ENCODE measurements at places on chromosomes 7 and 10.
A peak's percentile ranks its signal among the peaks of the same experiment; 100 is the strongest.

- no peak for DNase-seq
These were observed 55.5 kb downstream of the PAX2 start for GRCh38 chr10:100800931-100801330.

DNA sequence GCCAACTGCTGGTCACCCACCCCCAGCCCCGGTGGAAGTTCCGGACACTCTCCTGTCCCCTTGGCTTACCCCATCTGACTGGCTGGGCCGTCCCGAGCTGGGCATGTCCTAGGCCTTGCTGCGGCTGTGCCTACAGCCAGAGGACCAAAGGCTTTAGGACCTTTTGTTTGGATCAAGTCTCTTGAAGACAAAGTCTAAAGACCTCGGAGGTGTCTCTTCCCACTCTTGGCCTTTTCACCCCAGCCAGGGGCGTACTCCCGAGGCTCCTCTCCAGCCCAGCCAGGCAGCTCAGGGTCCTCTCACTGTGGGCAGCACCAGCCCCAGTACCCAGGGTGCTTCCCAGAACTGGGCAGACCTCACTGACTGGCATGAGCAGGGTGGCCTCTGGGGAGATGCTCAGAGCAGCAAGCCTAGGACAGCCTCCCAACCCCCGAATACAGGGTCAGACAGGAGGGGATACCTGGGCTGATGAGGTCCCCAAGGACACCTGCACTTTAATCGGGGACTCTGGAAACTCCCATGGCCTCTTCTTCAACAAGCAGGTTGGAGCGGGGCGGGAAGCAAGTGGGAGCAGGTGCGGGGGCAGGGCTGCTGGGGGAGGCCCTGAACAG lies 2.7 kb upstream of the PWWP2B start:
- DNase-seq: no peak

- no peak for DNase-seq
These were observed 274.0 kb upstream of the GALNT17 start for GRCh38 chr7:70857793-70858545.

GRCh38 chr7:155680864-155681263 lies 36.4 kb downstream of the RBM33 start:
- no peak for DNase-seq

DNA sequence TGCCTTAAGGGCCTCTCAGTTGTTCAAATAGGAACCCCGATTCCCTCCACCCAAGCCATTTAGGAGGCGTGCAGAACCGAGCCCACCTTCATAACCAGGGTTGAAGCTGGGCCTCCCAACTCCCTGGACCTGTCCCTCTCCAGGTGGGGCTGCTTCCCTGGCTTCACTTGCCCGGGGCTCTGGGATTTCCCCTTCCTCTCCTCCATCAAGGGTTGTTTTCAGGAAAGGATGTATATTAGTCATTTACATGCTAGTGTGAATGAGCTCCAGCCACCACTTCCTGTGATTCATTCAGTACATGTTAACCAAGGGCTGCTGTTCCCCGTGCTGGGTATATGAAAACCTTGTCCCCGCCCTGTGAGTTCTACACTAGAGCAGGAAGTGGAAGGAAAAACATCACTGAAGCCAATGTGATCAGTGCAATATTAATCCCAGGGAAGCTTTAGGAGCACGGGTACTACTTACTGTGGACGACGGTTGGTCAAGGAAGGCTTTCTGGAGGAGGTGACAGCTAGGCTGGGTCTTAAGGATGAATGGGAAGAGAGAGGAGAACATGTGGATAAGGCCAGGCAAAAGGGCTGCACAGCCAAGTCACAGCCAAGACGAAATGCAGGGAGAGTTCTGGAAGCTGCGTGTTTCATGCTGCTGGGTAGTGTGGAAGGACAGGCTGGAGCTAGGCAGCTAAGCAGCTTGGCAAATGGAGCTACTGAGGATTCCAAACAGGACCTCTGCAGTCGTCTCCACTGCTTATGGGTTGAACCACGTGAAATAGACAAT lies 150.1 kb upstream of the SHH start:
- DNase-seq: peak; percentile 88

DNA sequence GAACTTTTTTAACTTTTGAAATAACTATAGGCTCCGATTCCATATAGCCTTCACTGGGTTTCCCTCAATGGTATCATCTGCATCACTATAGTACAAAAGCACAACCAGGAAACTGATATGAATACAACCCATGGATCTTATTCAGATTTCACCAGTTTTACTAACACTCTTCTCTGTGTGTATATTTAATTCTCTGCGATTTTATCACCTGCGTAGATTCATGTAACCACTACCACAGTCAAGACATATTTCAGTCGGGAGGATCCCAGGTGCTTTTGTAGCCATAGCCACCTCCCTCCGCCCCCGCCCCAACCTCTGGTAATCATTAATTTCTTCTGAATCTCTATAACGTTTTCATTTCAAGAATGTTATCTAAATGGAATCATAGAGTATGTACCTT lies 82.8 kb upstream of the C7orf33 start:
- DNase-seq: peak; percentile 50

DNA sequence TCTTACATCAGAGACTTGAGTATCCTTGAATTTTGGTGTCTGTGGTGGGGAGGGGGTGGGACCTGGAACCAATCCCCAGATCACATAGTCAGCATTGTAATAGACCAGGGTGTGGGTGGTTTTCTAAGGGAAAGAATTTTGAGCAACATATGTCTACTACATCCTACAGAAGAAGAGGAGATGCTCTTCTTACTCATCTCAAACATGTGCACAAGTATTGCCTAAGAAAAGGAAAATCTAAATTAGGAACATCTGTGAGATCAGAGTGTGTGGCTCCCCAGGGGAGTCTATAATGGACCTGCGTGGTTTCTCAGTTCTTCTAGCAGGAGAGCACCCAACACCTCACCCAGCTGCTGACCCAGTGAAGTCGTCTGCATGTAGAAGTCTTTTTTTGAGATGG lies 148.8 kb downstream of the CCDC3 start:
- DNase-seq: no peak

DNA sequence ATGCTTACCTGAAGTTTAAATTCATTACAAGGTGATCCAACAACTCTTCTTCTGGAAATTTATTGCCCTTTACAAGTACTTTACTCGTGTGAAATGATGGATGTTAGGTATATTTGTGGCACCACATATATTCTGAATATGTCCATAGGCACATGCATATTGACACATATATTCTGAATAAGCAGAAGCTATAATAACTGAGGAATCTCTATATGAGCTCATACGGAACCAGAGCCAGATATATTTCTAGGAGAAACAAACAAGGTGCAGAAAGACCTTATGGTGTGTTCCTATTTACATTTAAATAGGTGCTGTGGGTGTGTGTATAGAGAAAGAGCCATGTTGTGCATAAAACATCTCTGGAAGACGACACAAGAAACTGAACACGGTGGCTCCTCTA lies 456.1 kb upstream of the NPVF start:
- DNase-seq: no peak

DNA sequence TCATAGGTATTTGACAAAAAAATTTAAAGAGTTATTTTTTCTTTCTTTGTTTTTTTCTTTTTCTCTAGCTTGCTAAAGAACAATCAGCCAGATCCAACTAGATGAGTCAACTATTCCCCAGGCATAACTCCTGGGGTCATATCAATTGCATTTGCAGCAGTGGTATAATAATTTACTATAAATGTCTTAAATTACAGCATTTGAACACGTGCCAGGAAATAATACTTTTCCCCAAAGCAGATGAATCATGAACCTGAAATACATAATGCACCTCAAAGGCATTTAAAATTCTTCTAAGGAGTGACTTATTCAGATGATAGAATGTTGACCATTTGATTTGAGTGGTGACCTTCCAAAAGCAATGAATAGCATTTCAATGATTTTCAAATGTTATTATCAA lies 190.1 kb downstream of the LRRTM3 start:
- no peak for DNase-seq

Measured in activated CD4-positive, alpha-beta T cell treated with anti-CD3 and anti-CD28 coated beads, Interleukin-2, amount 50 U/mL, for 16 hours (primary cell).